ENCODE measurements at places on chromosomes 12 and 14.

DNA sequence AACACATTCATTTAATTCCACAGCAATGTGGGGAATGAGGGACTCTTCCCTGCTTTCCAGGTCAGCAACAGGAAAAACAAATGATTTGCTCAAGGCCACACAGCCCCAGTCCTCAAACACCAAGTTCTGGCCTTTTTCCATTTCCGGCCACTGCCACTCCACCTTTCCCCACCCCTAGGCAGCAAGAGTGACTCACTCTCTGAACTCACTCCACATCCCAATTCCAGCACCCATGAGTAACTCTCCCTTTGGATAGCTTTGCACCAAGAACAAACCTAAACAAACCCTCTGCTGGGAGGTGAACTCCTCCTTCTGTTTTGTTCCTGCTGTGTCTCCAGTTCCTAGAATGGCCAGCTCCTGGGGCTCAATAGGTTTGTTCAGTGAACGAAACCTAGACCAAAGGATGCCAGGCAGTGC, 30.4 kb upstream of the PLEKHG6 start:
- no peak for DNase-seq

GRCh38 chr14:74685921-74686678, 26.8 kb downstream of the AREL1 start:
- DNase-seq: no peak

GRCh38 chr12:91958816-91959215, 186.8 kb downstream of the BTG1 start:
- no peak for DNase-seq

GRCh38 chr12:62320054-62320453, 59.9 kb downstream of the USP15 start:
- DNase-seq: no peak

GRCh38 chr12:70197345-70197744, 45.9 kb upstream of the CNOT2 start:
- no peak for DNase-seq

DNA sequence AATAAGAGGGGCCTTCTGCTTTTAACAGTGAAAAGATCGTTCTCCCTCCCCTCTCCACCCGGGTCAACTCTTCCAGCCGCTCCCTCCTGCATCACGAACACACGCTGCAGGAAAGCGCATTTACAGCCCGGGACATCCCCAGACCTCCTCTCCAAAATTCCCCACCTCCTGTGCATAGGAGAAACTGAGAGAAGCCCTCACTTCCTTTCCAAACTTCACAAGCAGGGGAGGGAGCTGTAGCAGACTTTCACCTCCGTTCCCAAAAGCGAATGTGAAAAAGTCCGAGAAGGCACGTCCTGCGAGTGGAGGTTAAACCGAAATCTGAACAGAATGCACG, 513 bp downstream of the BCAT1 start:
- no peak for DNase-seq

GRCh38 chr12:49643961-49644619, 20.7 kb downstream of the PRPF40B start:
- DNase-seq: no peak

DNA sequence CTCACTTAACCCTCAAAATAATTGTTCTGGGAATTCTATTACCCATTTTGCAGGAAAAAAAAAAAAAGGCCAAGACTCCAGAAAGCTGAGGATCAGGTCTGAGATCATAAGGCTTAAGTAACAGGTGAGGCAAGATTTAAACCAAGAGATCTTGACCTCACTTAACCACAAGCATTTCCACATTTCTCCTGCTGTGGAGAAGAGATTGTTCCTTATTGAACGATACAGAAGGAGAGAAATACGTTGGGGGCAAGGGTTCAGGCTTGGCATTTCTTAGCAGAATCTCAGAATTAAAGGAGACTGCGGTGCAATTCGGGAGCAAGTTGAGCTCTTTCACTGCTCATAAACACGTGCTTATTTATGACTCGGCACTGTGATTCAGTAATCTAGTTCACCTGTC, 885.3 kb upstream of the TMEM132C start:
- DNase-seq: no peak

- no peak for DNase-seq
Observed at GRCh38 chr12:2378835-2379330, 326.1 kb downstream of the CACNA1C start.

- no peak for DNase-seq
Observed at GRCh38 chr14:93011650-93012325, 88.8 kb downstream of the CHGA start.

- no peak for DNase-seq
Observed at GRCh38 chr14:33839193-33840076, 111.4 kb downstream of the EGLN3 start.

GRCh38 chr14:71061458-71061857, 154.2 kb downstream of the PCNX1 start:
- DNase-seq: no peak

DNA sequence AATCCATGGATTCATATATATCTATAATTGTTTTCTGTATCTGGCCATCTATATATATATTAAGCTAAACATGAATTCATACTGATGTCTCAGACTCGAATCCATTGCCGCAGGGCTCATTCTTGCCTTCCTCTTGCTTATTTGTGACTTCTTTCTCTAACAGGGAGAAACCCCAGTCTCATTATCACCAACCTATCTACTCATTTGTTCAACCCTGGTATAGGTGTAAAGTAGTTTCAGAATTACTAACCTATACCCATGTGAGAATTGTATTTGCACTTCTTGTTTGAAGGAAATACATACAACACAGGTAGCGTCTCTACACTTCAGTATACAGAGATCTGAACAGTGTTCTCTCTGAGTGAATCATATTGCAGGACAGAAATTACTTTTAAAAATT, 77.7 kb downstream of the PTPN11 start:
- DNase-seq: no peak

DNA sequence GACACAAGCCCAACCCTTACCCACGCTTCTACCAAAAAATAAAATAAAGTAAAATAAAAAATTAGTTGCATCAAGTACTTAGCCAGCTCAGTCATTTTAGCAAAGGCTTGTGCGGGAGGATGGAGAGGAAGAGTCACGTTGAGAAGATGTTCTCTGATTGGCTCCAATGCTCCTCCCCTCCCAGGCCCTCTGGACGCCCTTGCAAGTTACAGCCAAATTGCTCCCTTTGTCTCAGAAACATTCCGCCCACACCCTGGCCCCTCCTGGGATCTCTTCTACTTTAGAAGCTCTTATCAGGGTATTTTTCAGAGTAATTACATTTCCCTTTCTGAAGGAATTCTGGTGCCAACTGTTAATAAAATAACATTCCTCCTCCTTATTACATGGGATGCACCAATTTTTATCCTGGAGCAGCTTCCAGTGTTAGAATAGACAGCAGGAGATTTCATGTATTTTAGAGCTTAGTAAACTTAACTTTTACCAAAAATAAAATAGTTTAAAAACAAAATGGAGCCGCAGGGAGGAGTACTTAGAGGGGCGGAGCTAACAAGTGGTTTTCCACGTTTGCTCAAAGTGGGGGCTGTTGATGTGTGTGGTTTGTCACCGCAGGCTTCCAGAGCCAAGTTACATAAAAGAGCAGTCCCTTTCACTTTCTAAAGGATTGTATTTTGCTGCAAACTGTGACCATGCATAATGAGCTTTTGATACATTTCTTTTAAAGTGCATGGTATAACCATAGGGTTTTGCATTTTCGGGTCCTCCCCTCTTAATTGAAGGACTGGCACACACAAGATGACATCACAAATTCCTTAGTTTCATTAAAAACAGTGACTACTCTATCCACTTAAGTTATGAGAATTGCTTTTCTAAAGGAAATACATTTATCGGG, 71.7 kb upstream of the RAP1B start:
- DNase-seq: no peak

- DNase-seq: no peak
Observed at GRCh38 chr14:70190156-70190555, 1.4 kb upstream of the SLC8A3 start.

GRCh38 chr14:87133073-87133801, 859.7 kb downstream of the GALC start:
- DNase-seq: no peak

- DNase-seq: no peak
Observed at GRCh38 chr12:52728374-52728773, 25.1 kb upstream of the KRT77 start.

DNA sequence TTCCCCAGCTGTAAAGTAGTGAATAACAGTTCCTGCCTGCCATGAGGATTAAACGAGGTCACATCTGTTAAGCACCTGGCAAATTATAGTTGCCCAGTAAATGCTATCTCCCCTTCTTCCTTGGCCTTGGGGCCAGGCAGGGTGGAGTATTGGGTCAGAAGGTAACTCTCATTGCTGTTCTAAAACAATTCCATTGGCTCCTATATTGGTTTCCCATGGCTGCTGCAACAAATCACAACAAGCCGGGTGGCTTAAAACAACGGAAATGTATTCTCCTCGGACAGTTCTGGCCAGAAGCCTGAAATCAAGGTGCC, 31.9 kb downstream of the MMAB start:
- DNase-seq: no peak

- DNase-seq: no peak
Observed at GRCh38 chr12:39331539-39332261, 111.2 kb downstream of the KIF21A start.

GRCh38 chr14:78967111-78967809, 797.1 kb downstream of the NRXN3 start:
- DNase-seq: no peak

DNA sequence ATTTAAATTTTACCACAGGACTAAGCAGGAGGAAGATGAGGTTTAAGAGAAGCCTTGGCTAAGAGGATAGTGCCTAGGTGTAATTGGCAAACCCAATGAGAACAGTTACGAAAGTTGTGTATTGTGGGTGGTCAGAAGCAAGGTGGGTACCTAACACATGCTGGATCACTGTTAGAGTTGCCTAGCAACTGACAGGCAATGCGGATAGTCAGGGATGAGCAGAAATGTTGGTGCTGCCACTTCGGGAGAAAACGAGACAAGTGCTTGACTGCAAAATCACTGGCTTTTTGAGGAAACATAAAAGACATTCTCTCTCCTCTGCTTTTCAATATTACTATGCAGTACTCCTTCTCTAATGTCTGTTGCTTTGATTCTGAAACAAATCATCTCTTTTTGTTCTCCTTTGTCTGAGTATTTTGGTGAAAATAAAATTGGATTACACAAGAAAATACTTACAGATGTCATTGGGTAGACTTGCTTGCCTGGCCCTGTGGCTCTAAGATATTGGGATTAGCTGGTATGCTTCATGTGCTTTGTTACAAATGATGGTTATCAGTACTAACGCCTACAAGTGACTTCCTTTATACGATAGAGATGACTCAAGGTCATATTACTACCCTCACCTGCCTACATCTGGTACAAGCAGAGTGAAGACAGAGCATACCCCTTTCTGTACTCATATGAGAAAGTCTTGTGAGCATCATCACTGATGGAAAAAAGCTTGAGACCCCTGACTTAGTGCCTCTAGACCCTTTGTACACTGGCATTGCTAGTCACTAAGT, 48.0 kb downstream of the TDP1 start:
- no peak for DNase-seq

- DNase-seq: no peak
Observed at GRCh38 chr12:128079446-128079845, 187.5 kb upstream of the TMEM132C start.

- no peak for DNase-seq
Observed at GRCh38 chr14:96852823-96853422, 55.7 kb downstream of the VRK1 start.

- no peak for DNase-seq
Observed at GRCh38 chr12:22956690-22957089, 331.7 kb downstream of the ETNK1 start.

DNA sequence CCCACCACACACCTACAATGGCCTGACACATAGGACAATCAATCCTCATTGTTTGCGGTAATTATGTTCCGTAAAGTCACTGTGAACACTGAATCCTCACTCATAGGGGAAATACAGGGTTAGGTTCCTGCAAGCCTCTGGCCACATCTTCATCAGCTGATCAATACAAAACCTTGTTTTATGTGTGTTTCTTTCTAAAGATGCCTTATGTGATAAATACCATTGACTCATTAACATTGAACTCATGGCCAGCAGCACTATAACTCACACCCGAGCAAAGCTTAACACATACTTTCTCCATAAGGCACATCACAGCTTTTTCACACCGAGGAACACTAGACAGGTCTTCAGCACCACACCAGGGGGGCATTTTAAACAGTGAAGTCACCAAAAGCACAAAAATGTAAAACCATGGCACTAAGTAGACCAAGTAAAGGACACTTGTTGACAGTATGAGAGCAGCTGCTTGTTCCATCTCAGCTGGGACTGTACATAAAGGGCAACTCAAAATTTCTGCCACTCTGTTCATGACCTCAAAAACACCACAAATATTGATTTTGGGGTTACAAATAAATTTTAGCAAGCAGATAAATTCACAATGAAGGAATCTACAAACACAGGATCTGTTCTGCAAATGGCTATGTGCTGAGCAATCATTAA, 60.5 kb downstream of the ESR2 start:
- no peak for DNase-seq

DNA sequence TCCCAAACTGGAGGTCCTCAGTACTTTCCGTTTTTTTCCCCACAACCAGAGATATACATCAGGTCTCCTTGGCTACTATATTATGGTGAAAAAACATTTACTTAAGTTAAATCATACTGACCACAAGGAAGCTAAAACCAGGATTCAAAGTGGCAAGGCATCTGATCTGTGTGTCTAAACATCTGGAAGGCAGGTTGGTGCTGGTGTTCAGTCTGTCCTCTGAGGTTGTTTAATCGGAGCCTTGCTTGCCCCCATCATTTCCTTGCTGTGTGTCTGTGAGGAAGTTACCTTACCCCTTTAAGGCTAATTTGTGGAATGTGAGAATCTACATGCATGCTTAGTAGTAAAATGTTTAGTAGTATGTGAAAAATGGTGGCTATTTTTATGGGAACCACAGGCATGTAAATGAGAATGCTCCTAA, 75.6 kb downstream of the GALNT4 start:
- DNase-seq: no peak

DNA sequence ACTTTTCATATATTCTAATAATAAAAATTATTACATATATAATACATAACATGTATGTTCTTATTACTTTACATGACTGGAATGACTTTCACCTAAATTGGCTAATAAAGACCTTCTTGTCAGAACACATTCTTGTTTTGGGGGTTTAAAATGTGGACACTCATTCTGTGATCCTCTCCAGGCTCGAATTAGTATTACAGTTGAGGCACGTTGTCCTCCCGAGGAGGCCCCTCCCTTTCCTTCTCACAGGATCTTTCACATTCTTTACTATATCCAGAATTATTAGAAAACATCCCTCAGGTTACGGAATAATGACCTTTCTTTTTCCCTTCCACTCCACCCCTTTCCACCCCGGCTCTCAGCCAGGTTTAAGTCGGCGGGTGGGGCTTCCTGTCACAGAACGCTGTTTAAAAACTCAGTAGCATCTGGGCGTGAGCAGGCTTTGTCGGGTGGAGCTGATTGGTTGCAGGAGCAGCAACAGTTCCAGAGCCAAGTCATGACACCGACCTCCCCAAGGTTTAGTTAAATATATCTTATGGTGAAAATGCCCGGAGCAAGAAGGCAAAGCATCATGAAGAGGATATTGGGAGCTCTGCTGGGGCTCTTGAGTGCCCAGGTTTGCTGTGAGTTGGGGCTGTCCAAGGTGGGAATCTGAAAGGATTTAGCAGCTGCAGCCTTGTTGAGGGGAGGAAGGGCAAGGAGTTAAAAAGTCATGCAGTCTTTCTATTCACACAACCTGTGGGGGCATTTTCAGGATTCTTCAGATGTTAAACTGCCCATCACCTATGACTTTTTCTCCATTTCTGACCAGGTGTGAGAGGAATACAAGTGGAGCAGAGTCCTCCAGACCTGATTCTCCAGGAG, 396.7 kb upstream of the OR4E1 start:
- DNase-seq: no peak
